ENCODE measurements at places on chromosomes 6 and 20. TPM values are rescaled to one million over a fixed set of nuclear protein-coding genes. Genes with fewer than 3 reads are reported as not detected.

- H3K27me3 ChIP-seq = no peaks in the 10 kb centered on the region
- no peak overlapping the region for H3K27ac ChIP-seq
- DNase-seq = no peak
- H3K4me1 ChIP-seq = no peaks in the 10 kb centered on the region
- no peak overlapping the region for H3K4me3 ChIP-seq
Measured at GRCh38 chr20:41064377-41064776, 35.8 kb downstream of the TOP1 start.

DNA sequence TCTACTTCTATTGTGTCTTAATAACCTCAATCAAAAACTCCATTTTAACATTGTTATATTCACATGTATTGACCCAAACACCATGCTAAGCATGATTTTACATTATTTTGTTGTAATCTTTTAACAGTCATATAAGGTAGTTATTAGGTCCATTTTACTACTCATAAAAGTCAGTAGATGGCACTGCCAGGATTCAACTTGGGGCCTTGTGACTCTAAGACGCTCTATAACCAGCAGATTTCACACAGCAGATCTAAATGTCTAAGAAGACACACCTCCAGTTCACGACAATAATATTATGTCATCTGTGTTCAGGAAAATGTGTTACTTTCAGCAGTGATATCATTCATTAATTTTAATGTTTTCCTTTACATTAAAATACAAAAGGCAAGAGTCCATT is 88.0 kb downstream of the FRK start:
- no peak overlapping the region for H3K4me3 ChIP-seq
- no peaks in the 10 kb centered on the region for H3K27me3 ChIP-seq
- peaks cover 14% of the 10 kb centered on the region for H3K4me1 ChIP-seq
- DNase-seq = no peak

GRCh38 chr20:62197801-62198200 is 15.0 kb downstream of the MTG2 start:
- no peak overlapping the region for H3K27ac ChIP-seq
- no peak for DNase-seq
- no peaks in the 10 kb centered on the region for H3K27me3 ChIP-seq
- no peak overlapping the region for H3K4me3 ChIP-seq
- no peaks in the 10 kb centered on the region for H3K4me1 ChIP-seq

DNA sequence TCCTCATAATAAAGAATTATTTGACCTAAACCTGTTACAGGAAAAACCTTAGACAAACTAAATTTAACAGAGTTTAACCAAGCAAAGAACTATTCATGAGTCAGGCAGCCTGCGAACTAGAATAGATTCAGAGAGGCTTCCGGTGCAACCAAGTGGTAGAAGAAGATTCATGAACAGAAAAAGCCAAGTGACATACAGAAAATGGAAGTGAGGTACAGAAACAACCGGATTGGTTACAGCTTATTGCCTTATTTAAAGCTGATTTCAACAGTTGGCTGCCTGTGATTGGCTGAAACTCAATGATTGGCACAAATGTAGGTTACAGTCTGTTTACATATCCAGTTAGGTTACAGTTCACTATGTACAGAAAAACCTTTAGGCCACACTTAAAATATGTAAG is 10.1 kb downstream of the PPP1R3G start:
- H3K36me3 ChIP-seq = no peaks in the 10 kb centered on the region
- H3K27me3 ChIP-seq = no peaks in the 10 kb centered on the region
- no peak overlapping the region for H3K4me3 ChIP-seq
- no peak for DNase-seq

GRCh38 chr6:90584636-90585255 is 2.1 kb downstream of the MAP3K7 start:
- H3K36me3 ChIP-seq = no peaks in the 10 kb centered on the region
- H3K27ac ChIP-seq = no peak overlapping the region
- DNase-seq = no peak
- H3K4me1 ChIP-seq = 0 out of 2 replicates have a peak, but pooled peaks cover 10% of the 10 kb centered on the region
- H3K4me3 ChIP-seq = peak overlapping the region; percentile 90

DNA sequence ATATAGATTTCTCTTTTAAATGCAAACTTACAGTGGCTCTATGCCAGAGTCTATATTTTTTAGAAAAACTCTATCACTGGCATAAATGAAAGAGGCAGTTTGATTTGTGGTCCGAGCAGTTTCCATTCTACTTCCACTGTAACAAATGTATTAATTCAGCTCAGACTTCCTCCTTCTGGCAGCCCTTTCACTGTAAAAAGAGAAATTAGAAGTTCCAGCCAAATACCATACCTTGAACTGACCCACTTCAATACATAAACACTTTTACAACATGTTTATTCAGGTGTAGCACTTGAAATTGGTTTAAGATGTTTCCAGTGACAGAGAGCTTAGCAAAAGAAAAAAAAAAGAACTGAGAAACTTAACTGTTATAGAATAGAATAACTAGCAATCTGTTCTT is 99.3 kb downstream of the BMP5 start:
- DNase-seq = no peak
- no peak overlapping the region for H3K4me3 ChIP-seq
- no peak overlapping the region for H3K27ac ChIP-seq

GRCh38 chr6:132246120-132246617 is 155.1 kb downstream of the MOXD1 start:
- DNase-seq = no peak
- H3K27me3 ChIP-seq = no peaks in the 10 kb centered on the region
- H3K36me3 ChIP-seq = no peaks in the 10 kb centered on the region
- no peaks in the 10 kb centered on the region for H3K4me1 ChIP-seq

- no peak overlapping the region for H3K4me3 ChIP-seq
- DNase-seq = no peak
- H3K36me3 ChIP-seq = no peaks in the 10 kb centered on the region
- H3K27ac ChIP-seq = no peak overlapping the region
- H3K27me3 ChIP-seq = no peaks in the 10 kb centered on the region
- no peaks in the 10 kb centered on the region for H3K4me1 ChIP-seq
Measured at GRCh38 chr20:43988867-43989266, 74.2 kb downstream of the TOX2 start.

DNA sequence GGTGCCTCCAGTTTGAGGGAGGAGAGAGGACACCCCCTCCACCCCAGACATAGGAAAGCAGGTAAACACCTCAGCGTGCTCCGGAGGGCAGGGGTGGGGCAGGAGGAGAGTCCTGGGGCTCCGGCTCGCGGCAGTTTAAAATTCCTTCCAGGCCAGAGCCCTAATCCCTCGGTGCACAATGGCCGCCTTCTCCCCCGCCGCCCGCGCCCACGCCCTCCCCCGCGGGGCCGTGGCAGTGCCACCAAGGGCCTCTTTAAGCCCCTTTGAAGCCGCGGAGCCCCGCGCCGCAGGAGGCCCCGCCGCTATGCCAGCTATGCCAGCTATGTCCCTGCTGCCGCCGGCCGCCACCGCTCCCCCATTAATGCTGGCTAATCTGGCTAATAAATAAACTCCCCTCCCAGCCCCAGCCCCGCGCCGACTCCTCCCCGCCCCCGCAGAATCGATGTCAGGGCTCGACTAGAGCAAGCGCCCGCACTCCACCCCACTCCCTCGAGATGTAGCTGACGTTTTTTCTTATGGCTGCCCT is 125.1 kb downstream of the MRPL14 start:
- H3K27me3 ChIP-seq = peaks cover 30% of the 10 kb centered on the region
- H3K36me3 ChIP-seq = no peaks in the 10 kb centered on the region
- peak; percentile 89 for DNase-seq
- peak overlapping the region; percentile 80 for H3K27ac ChIP-seq
- H3K4me1 ChIP-seq = peaks cover 56% of the 10 kb centered on the region
- peak overlapping the region; percentile 74 for H3K4me3 ChIP-seq

GRCh38 chr6:2866171-2866846 is 24.6 kb upstream of the SERPINB1 start:
- no peaks in the 10 kb centered on the region for H3K27me3 ChIP-seq
- H3K27ac ChIP-seq = peak overlapping the region; percentile 85
- no peaks in the 10 kb centered on the region for H3K36me3 ChIP-seq
- peak; percentile 85 for DNase-seq
- peak overlapping the region; percentile 13 for H3K4me3 ChIP-seq
- peaks cover 59% of the 10 kb centered on the region for H3K4me1 ChIP-seq

DNA sequence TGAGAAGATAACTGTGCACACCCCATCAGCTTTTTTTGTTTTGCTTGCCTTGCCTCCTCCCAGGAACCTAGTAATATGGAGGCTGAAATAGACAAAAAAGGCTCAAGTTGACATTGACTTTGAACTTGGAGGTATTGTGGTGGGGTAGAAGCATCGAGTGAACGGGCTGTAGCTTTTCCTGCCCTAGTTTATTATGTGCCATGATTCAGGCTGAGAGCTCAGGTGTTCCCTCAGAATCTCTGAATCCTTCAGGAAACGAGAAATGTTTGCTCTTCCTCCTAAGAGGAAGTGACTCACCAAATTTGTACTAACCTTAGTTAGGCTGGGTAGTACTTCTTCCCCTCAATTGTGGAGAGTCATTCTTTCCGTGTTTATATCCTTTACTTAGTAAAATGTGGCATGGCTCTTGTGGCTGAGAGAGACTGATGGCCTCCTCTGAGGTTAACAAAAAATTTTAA is 98.8 kb downstream of the SASH1 start:
- H3K27ac ChIP-seq = peak overlapping the region; percentile 69
- no peaks in the 10 kb centered on the region for H3K36me3 ChIP-seq
- H3K4me1 ChIP-seq = peaks cover 35% of the 10 kb centered on the region
- no peak for DNase-seq
- H3K4me3 ChIP-seq = no peak overlapping the region
- no peaks in the 10 kb centered on the region for H3K27me3 ChIP-seq

DNA sequence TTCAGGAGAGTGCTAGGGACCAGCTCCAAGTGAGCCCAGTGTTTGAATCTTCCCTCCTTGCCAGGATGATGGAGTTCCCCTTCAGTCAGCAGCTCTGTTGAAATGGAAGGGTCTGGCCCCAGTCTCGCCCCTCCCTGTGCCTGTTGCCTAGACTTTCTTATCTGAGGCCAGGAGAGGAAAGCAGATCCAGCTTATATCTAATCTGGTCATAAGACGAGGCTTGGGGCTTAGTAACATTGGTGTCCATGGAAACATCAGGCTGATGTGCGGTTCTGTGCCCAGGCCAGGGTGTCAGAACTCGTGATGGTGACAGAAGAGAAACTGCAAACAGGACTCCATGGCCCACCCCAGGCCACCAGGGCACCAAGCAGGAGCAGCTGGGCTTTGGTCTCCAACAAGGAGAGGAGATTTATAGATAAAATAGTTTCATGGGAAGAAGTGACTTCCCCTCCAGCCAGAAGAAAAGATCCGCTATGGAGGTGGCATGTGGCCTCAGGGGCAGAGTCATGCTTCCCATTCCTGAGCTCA is 9.8 kb downstream of the MAS1L start:
- H3K27ac ChIP-seq = no peak overlapping the region
- H3K4me1 ChIP-seq = no peaks in the 10 kb centered on the region
- DNase-seq = no peak
- H3K4me3 ChIP-seq = no peak overlapping the region
- H3K27me3 ChIP-seq = no peaks in the 10 kb centered on the region
- H3K36me3 ChIP-seq = no peaks in the 10 kb centered on the region

DNA sequence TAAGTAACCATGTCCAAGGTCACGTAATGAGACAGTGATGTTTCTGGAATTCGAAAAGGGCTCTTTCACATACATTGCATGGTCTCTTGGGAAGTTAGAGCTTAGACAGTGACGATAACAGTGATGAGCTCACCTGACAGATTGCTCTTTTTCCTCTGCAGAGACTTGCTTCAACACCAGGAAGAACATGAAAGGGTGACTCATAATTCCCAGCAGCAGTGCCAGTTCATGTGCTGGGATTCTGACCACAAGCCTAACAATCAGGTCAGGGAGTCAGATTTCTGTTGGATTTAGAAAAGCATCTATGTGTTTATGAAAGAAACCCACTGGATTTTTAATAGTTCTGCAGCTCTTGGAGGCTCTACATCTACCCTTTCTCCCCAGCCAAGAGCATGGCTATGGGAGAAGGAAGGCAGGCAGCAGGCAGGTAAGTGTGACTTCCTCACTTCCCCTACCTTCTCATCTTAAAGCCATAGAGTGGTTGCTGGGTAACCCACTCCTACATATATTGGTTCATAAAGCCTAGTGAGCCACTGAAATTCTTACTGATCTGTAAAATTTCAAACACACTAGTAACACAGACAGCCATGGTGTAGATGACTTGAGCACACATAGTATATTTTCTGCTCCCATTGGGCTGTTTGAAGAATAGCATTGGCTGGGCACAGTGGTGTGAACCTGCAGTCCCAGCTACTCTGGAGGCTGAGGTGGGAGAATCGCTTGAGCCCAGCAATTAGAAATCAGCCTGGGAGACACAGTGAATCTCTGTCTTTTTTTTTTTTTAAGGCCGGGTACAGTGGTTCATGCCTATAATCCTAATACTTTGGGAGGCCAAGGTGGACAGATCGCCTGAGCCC is 44.4 kb upstream of the LOC128125822 start:
- no peak overlapping the region for H3K4me3 ChIP-seq
- H3K27ac ChIP-seq = no peak overlapping the region
- H3K4me1 ChIP-seq = no peaks in the 10 kb centered on the region
- H3K27me3 ChIP-seq = no peaks in the 10 kb centered on the region
- no peaks in the 10 kb centered on the region for H3K36me3 ChIP-seq
- no peak for DNase-seq

MAS1 gene
- total RNA-seq = 0.03 TPM

GSTA2 gene
- total RNA-seq = not detected

VTA1 gene
- total RNA-seq = 109 TPM

FABP7 gene
- total RNA-seq = 6.6 TPM

VNN1 gene
- total RNA-seq = not detected

ACSS1 gene
- total RNA-seq = 4.1 TPM

SYCP2L gene
- 11.0 TPM for total RNA-seq

HLA-DMA gene
- 3.5 TPM for total RNA-seq

SNAP25 gene
- 0.78 TPM for total RNA-seq

CITED2 gene
- total RNA-seq = 76.9 TPM

Data from GM23338 (cell line).